ENCODE measurements at places on chromosomes 13 and 19.

GRCh38 chr13:23735329-23735728 lies 153.9 kb downstream of the MIPEP start:
- DNase-seq, result no peak

DNA sequence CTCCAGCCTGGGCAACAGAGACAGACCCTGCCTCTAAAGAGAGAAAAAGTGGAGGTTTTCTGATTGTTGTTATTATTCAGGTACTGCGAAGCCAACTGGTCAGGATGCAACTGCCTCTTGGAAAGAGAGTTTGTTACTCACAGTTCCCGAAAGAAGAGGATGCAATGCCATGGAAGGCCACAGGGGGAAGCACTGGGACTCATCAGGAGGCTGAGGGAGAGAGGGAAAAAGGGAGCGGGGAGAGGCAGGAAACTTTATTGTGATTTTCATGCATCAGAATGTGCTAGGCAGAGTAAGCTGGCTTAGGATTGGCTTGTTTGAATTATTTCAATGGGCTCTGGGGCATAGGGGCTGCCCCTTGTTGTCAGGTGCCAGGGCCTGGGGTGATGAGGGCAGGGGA lies 27.6 kb downstream of the MYO9B start:
- DNase-seq, result no peak

DNA sequence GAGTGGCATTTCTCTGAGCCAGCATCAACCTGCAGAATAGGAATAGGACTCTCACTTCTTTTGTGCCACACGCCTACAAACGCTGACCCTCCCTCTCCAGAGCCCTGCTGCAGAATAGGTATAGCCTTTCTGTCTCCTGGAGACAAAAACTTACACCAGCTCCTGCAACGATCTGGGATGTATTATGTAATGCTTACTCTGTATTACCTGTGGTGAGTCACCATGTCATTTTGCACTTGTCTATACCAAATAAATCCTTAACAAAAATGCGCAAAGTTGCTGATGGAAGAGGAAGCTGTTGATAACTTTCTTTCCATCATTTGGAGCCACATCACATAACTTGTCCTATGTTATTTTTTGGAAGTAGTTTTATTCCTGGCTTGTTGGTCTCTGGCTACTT lies 155.8 kb upstream of the FNDC3A start:
- DNase-seq, result no peak

- no peak for DNase-seq
Measured at GRCh38 chr13:111326621-111326965, 6.2 kb downstream of the TEX29 start.

DNA sequence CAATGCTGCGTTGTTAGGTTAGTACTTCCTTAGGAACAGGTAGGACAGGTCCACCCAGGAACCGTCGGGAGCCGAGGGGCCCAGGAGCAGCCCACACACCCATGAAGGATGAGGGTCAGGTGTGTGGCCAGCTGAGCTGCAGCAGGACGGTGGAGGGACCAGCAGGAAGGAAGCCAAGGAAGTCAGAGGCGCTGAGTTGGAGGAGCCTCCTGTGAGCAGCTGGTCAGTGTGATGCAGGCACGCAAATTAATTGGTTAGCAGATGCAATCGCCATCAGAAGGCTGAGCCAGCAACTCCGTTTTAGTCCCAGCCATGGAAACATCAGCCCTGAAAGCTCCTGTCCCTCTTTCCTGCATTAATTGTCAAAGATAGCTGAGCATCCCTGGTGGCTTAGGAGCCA lies 114.9 kb upstream of the SOX1 start:
- DNase-seq, result no peak

- no peak for DNase-seq
Measured at GRCh38 chr13:96002322-96003131, 50.7 kb downstream of the UGGT2 start.

Data from globus pallidus (tissue), 1 donor.